ENCODE measurements at places on chromosomes 11 and 22. TPM values are rescaled to one million over a fixed set of nuclear protein-coding genes. Genes with fewer than 3 reads are reported as not detected.

VWCE gene
- 1.5 TPM for total RNA-seq

TSGA10IP gene
- total RNA-seq, result not detected

CCDC82 gene
- 28.8 TPM for total RNA-seq

ARL2 gene
- 85.5 TPM for total RNA-seq

DNA sequence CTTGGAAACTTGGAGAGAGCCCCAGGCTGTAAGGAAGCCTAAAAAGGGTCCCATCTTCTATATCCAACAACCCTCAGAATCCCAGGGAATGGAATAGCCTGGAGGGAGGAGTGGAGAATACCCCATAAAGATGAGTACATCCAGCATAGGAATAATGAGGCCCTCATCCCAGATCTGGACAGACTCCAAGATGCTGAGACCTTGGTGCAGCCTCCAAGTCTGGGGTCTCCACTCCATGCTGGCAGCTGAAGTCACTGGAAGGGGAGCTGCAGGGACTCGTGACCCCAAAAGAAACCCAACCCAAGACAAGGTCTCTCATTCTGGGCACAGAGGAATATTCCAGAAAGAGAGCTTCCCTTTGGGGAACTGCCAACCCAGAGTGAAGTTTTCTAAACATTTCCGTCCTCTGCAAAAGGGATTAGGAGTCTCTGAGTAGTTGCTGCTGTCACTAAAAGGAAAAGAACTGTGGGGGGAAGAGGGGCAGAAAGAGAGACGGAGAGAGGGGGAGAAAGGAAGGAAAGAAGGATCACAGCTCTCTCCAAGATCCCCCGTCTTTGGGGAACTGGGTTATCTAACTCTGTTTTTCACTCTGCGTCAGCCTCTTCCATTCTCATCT is 589 bp downstream of the SCGB1A1 start:
- no peak overlapping the region for H3K4me3 ChIP-seq
- peaks cover 7% of the 10 kb centered on the region for H3K4me1 ChIP-seq
- H3K27me3 ChIP-seq, result no peaks in the 10 kb centered on the region
- H3K36me3 ChIP-seq, result no peaks in the 10 kb centered on the region
- H3K27ac ChIP-seq, result no peak overlapping the region
- DNase-seq, result no peak

GRCh38 chr11:2138068-2138430 is 1.1 kb downstream of the IGF2 start:
- H3K4me3 ChIP-seq, result peak overlapping the region; percentile 58
- peaks cover 3% of the 10 kb centered on the region for H3K4me1 ChIP-seq
- DNase-seq, result no peak
- H3K36me3 ChIP-seq, result no peaks in the 10 kb centered on the region

- H3K4me3 ChIP-seq, result peak overlapping the region; percentile 86
- H3K4me1 ChIP-seq, result peaks cover 12% of the 10 kb centered on the region
- no peaks in the 10 kb centered on the region for H3K36me3 ChIP-seq
- DNase-seq, result no peak
- no peaks in the 10 kb centered on the region for H3K27me3 ChIP-seq
Measured at GRCh38 chr11:86801364-86801763, 1.0 kb downstream of the PRSS23 start.

GRCh38 chr11:14789879-14790484 is 102.0 kb downstream of the CYP2R1 start:
- DNase-seq, result no peak
- H3K4me3 ChIP-seq, result no peak overlapping the region
- no peak overlapping the region for H3K27ac ChIP-seq
- no peaks in the 10 kb centered on the region for H3K27me3 ChIP-seq
- no peaks in the 10 kb centered on the region for H3K4me1 ChIP-seq
